ENCODE measurements at places on chromosomes 11 and 22. TPM values are rescaled to one million over a fixed set of nuclear protein-coding genes. Genes with fewer than 3 reads are reported as not detected.
A peak's percentile ranks its signal among the peaks of the same experiment; 100 is the strongest.

DNA sequence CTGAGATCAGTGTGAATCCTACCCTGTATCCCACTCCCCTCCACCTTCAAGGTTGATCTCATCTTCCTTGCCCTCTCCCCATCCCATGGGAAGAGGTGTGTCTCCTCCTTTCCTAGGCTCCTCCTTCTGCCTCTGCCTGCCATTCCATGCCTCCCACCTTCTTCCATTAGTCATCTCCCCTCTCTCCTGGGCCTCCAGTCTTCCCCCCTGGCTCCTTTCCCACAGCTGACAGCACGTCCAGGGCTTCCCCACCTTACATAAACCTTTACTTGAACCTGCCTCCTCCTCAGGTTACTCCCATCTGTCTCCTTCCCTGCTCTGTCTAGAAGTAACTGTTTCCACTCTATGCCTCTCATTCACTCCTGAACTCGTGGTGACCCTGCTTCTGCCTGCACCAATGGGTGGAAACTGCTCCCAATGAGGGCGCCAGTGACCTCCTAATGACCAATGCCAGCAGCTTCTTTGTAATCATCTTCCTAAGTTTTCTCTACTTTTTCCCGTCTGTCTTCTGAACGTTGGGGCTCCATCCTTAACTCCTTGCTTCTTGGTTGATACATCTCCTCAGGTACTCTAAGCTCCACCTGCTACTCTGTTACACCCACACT lies 266.9 kb upstream of the NARS2 start:
- no peaks in the 10 kb centered on the region for H3K36me3 ChIP-seq
- DNase-seq: no peak
- no peak overlapping the region for H3K27ac ChIP-seq
- H3K4me1 ChIP-seq: no peaks in the 10 kb centered on the region
- no peak overlapping the region for H3K4me3 ChIP-seq

DNA sequence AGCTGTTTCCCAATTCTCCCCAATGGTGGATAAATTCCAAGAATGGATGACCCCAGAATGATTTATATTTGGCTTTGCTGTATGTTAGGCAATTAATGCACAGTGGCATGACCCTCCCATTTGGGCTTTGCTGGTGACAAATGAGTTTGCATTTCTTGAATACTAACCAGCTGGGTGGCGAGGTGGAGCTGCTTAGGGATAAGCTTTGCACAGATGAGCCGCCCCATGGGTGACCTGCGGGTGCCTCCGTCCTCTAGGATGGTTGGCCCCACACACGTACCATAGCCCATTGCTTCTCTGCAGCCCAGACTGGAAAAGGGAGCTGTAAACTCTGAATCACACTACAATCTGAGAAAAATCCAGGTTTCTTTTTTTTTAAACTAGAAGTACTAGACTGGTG lies 94.6 kb downstream of the NTM start:
- no peak overlapping the region for H3K27ac ChIP-seq
- peaks cover 10% of the 10 kb centered on the region for H3K27me3 ChIP-seq
- H3K4me1 ChIP-seq: no peaks in the 10 kb centered on the region
- H3K4me3 ChIP-seq: no peak overlapping the region
- H3K36me3 ChIP-seq: no peaks in the 10 kb centered on the region

DNA sequence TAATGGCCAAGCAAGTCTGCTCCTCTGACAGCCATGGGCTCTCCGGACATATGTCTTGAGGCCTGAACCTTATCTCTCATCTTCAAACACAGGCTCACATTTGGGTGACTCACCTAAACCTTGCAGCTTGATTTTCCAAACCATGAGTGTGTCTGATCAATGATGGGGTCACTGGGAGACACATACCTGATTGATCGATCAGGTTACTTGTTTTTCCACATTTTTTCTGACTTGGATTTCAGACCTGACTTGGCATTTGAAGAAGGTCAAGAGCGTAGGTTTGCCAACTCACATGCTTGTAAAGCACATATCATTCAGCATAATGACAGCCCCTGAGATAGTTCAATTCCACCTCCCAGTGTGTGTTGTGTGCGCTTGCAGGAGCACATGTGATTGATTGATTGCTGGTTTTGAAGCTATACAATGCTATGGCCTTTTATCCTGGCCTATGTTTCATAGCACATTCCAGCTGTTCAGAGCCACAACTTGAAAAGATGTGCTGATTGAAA lies 116.7 kb upstream of the KIRREL3 start:
- no peak for DNase-seq
- H3K4me3 ChIP-seq: no peak overlapping the region
- H3K36me3 ChIP-seq: no peaks in the 10 kb centered on the region
- H3K27me3 ChIP-seq: no peaks in the 10 kb centered on the region

DNA sequence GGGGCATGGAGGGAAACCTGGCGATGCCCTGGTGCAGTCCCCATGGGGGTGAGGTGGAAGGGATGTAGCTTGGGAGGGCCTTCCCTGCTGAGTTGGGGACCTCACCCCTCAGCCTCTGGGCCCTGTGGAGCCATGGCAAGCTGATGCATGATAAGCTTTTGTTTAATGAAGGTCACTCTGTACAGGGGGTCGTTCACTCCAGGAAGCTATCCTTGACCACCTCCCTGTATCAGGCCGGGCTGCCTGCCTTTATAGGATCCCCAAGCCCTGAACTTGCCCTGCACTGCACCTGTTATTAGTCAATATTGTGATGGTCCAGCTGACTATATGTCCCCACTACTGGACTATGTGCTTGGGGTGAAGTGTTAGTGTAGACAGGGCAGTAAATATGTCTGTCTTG lies 49.7 kb upstream of the MYEOV start:
- H3K4me1 ChIP-seq: peaks cover 7% of the 10 kb centered on the region
- no peak overlapping the region for H3K27ac ChIP-seq
- no peak overlapping the region for H3K4me3 ChIP-seq
- no peak for DNase-seq
- H3K27me3 ChIP-seq: no peaks in the 10 kb centered on the region

DNA sequence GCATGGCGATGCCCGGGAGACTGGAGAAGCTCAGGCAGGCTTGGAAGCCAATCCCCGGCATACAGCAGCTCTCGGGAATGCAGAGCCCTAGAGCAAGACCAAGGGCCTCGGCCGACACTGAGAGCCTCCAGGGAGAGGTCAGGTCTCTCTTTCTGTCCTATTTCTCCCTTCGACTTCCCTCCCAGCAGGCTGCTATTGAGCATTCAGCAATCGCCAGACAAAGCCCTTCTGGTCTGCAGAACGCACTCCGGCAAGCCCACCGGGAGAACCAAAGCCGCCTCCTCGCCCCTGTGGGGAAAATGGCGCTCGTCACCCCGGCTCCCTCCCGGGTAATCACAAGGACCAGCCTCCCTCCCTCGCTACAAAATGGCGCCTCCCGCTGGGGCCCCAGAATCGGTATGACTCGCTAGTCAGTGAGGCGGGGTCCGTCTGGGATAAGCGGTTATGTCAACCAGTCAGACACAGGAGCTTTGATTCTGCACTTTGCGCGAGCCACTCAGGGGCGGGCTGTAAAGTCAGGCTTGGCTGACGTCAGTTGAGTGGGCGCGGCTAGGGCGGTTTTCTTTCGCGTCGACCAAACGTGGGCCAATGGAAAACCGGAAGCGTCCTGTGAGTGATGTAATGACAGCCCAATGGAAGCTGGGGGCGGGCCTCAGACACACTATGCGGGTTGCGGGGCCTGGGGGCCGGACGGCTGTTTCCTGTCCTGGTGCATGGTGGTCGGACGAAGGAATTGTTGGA lies at the start of gene ZNF143:
TSS of gene ZNF143 (plus strand) at position 691 of the 741 bp plus-strand sequence. CDS start 10,297 bp downstream, outside the sequence.
- peak within 1 kb of the TSS; percentile 97 for H3K27ac ChIP-seq
- H3K36me3 ChIP-seq: no peaks in the 10 kb centered on the region
- DNase-seq: peak; percentile 100
- H3K27me3 ChIP-seq: no peaks in the 10 kb centered on the region
- H3K4me3 ChIP-seq: peak within 1 kb of the TSS; percentile 77

- no peak overlapping the region for H3K27ac ChIP-seq
- H3K27me3 ChIP-seq: no peaks in the 10 kb centered on the region
- peaks cover 2% of the 10 kb centered on the region for H3K36me3 ChIP-seq
- peaks cover 6% of the 10 kb centered on the region for H3K4me1 ChIP-seq
- no peak overlapping the region for H3K4me3 ChIP-seq
Observed at GRCh38 chr11:13313005-13313819, 35.6 kb downstream of the BMAL1 start.

GRCh38 chr11:69654001-69654659 lies 13.2 kb downstream of the CCND1 start:
- no peaks in the 10 kb centered on the region for H3K4me1 ChIP-seq
- H3K27me3 ChIP-seq: no peaks in the 10 kb centered on the region
- no peak overlapping the region for H3K4me3 ChIP-seq
- DNase-seq: no peak

- H3K36me3 ChIP-seq: no peaks in the 10 kb centered on the region
- no peak overlapping the region for H3K27ac ChIP-seq
- H3K4me1 ChIP-seq: peaks cover 5% of the 10 kb centered on the region
Observed at GRCh38 chr11:45501392-45502225, 163.8 kb downstream of the CHST1 start.

- DNase-seq: no peak
- H3K27ac ChIP-seq: no peak overlapping the region
- H3K36me3 ChIP-seq: no peaks in the 10 kb centered on the region
- H3K4me1 ChIP-seq: peaks cover 9% of the 10 kb centered on the region
Observed at GRCh38 chr11:131486100-131486499, 115.7 kb downstream of the NTM start.

- H3K27me3 ChIP-seq: no peaks in the 10 kb centered on the region
- no peak for DNase-seq
- H3K36me3 ChIP-seq: no peaks in the 10 kb centered on the region
- no peaks in the 10 kb centered on the region for H3K4me1 ChIP-seq
Observed at GRCh38 chr11:9092853-9093778, 1.7 kb upstream of the SCUBE2 start.

- H3K27ac ChIP-seq: no peak overlapping the region
- H3K27me3 ChIP-seq: peaks cover 5% of the 10 kb centered on the region
- no peaks in the 10 kb centered on the region for H3K36me3 ChIP-seq
- no peaks in the 10 kb centered on the region for H3K4me1 ChIP-seq
Observed at GRCh38 chr11:120536797-120537169, 25.2 kb downstream of the GRIK4 start.

GRCh38 chr11:79088967-79089366 lies 351.9 kb downstream of the TENM4 start:
- no peak overlapping the region for H3K4me3 ChIP-seq
- no peak for DNase-seq
- no peaks in the 10 kb centered on the region for H3K36me3 ChIP-seq
- H3K27ac ChIP-seq: no peak overlapping the region
- H3K27me3 ChIP-seq: no peaks in the 10 kb centered on the region
- H3K4me1 ChIP-seq: peaks cover 13% of the 10 kb centered on the region

DNA sequence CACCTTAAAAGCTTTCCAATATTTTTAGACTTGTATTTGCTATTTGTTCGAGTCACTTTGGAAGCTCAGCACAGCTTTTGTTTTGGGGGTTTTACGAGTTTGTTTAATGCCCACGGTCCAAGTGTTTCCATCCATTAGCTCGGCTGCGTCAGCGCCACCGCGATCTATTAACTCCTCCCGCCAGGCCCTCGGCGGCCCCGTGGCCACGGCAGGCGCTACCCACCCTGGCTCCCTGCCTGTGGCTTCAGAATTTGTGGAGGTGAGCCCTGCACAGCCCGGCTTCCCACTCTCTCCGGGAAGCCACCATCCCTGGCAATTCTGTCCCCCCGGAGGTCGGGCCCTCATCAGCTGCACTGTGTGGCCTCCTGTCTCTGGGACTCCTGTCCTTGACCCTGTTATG lies 648.5 kb downstream of the BRD1 start:
- H3K36me3 ChIP-seq: no peaks in the 10 kb centered on the region
- no peak overlapping the region for H3K4me3 ChIP-seq
- DNase-seq: no peak
- H3K4me1 ChIP-seq: no peaks in the 10 kb centered on the region
- no peak overlapping the region for H3K27ac ChIP-seq

- no peaks in the 10 kb centered on the region for H3K36me3 ChIP-seq
- peak; percentile 87 for DNase-seq
- H3K4me1 ChIP-seq: peaks cover 7% of the 10 kb centered on the region
Observed at GRCh38 chr22:35921777-35922176, 106.8 kb downstream of the RBFOX2 start.

DNA sequence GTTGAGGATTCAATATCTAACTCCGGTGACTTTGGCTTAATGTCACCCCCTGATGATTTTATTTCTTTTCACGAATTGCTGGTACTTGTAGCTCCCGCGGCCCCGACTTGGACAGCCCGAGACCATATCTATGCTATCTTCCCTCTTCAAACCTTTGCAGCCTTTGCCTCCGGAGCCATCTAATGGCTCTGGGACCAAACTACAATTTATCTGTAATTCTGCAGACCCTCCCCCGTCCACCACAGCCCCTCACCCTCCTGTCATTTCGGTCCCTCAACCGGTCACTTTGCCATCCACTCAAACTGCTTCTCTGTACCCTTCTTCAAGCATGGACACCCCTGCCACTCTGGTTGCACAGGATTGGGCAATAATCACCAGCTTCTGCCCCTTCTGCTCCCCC lies 25.7 kb upstream of the ALDH3B2 start:
- H3K4me3 ChIP-seq: no peak overlapping the region
- no peak for DNase-seq
- H3K4me1 ChIP-seq: no peaks in the 10 kb centered on the region
- peaks cover 2% of the 10 kb centered on the region for H3K27me3 ChIP-seq
- no peaks in the 10 kb centered on the region for H3K36me3 ChIP-seq

- no peak overlapping the region for H3K27ac ChIP-seq
- H3K4me3 ChIP-seq: no peak overlapping the region
- no peaks in the 10 kb centered on the region for H3K27me3 ChIP-seq
- DNase-seq: no peak
Observed at GRCh38 chr11:34276352-34276864, 81.4 kb downstream of the ABTB2 start.

- no peaks in the 10 kb centered on the region for H3K36me3 ChIP-seq
- H3K4me1 ChIP-seq: peaks cover 5% of the 10 kb centered on the region
- no peak overlapping the region for H3K4me3 ChIP-seq
- H3K27ac ChIP-seq: peak overlapping the region; percentile 55
- H3K27me3 ChIP-seq: no peaks in the 10 kb centered on the region
- DNase-seq: peak; percentile 97
Observed at GRCh38 chr11:27795955-27796861, 96.0 kb upstream of the BDNF start.

DNA sequence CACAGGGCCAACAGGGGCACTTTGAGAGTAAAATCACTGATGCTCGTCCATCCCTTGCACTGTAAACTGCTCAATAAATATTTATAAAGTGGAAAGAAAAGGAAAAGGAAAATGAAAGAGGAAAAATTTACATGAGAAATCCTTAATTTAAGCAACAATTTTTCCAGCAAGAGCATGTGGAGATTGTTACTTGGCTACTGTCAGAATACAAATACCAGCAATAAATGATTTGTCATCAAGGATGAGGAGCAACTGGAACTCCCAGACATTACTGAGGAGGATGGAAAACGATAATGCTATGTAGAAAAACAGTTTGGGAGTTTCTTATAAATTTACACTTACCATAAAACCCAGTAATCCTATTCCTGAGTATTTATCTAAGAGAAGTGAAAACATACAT lies 123.0 kb downstream of the SGSM3 start:
- peaks cover 2% of the 10 kb centered on the region for H3K4me1 ChIP-seq
- H3K4me3 ChIP-seq: no peak overlapping the region
- no peaks in the 10 kb centered on the region for H3K36me3 ChIP-seq
- peak overlapping the region; percentile 22 for H3K27ac ChIP-seq

Gene CD248
- 19.1 TPM for polyA plus RNA-seq

Gene ACTN3
- polyA plus RNA-seq: 0.01 TPM

Gene CCDC188
- 1.6 TPM for polyA plus RNA-seq

Gene SLC17A6
- polyA plus RNA-seq: not detected

Gene ALDH3B2
- 0.12 TPM for polyA plus RNA-seq

Gene SCGB1A1
- 11.2 TPM for polyA plus RNA-seq

Gene RTN4RL2
- not detected for polyA plus RNA-seq

Gene TMEM138
- 24.9 TPM for polyA plus RNA-seq

Gene MOGAT2
- polyA plus RNA-seq: 243 TPM

All from small intestine (tissue), 16 donors.